Stimulated activated CD8-positive, alpha-beta memory T cell treated with anti-CD3 and anti-CD28 coated beads, Interleukin-4, amount 100 ng/mL, for 1 hour (primary cell): ENCODE measurements at places on chromosomes 1 and 21.
A peak's percentile ranks its signal among the peaks of the same experiment; 100 is the strongest.

DNA sequence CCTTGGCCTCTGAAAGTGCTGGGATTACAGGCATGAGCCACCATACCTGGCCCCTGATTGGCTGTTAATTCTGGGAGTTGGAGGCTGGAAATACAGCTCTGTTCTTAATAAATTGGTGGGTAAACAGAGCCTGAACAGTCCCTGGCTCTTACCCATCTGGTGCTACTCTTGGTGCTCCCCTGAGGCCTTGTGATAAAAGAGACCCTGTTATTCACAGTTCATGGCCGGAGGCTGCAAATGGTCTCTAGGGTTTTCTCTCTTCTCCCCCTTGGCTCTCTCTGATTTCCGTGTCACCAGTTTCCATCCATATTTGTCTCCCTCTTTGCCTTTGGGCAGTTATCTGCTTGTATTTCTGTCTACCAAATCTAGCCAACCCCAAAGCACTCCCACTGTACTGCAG lies 17.2 kb downstream of the NFASC start:
- no peak for DNase-seq

DNA sequence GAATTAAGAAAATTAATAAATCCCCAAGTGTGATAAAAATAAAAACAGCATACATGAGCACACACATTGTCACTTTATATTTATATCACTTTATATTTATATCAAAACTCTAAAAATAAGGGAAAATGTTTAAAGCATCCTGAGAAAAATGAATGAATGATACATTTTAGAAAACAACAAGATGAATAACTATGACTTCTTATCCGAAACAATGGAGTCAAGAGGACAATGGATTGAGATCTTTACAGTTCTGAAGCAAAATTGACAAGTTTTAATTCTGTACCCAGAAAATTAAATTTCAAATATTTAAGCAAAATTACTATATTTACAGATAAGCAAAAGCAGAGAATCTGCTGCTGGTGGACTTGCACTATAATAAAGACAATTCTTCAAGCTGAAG lies 512.6 kb downstream of the MRPL39 start:
- no peak for DNase-seq

GRCh38 chr1:203166192-203166940 lies 9.3 kb downstream of the MYBPH start:
- DNase-seq, result no peak

DNA sequence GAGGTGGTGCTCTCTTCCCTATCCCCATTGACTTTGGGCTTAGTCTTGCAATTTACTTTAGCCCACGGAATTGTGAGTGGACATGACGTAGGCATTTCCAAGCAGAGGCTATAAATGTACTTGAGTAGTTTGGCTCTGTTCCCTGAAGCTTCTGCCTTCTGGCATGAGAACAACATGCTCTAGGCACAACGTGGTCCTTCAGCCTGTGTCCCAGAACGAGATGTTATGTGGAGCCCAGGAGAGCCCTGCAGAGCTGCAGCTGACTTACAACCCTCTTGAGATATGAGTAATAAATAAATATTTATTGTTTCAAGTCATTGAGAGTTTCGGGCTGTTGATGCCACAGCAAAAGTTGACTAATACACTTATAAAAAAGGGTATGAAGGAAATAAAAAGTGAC lies 105.2 kb upstream of the HMGB4 start:
- DNase-seq, result no peak

DNA sequence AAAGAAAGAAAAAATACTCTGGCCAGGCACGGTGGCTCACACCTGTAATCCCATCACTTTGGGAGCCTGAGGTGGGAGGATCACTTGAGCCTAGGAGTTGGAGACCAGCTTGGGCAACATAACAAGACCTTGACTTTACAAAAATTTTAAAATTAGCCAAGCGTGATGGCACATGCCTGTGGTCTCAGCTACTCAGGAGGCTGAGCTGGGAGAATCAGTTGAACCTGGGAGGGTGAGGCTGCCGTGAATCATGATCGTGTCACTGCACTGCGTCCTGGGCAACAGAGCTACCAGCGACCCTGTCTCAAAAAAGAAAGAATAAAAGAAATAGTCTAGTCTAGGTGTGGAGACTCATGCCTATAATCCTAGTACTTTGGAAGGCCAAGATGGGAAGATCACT lies 22.3 kb downstream of the RRP1B start:
- DNase-seq, result no peak

DNA sequence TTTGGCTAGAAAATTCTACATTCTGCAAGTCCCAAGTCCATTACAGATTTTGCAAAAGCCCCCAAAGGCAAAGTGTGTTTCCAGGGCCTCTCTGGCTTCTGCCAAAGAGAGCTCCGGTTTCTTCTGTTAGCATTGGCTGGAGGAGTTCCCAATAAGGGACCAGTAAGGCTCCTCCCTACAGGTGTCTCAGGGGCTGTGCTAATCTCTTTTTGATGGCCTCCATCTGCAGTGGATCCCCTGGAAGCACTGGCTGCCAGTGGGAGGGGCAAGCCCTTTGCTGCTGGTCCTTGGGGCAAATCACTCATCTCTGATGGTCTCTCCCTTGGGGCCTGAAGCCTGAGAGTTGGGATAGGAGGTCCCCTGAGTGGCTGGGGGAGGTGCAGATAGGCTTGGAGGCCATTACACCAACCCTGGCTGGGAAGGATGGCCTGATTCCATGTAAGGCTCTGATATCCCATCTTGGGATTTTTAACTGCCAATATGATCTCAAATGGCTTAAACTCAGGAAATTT lies 89.1 kb upstream of the USP24 start:
- no peak for DNase-seq

DNA sequence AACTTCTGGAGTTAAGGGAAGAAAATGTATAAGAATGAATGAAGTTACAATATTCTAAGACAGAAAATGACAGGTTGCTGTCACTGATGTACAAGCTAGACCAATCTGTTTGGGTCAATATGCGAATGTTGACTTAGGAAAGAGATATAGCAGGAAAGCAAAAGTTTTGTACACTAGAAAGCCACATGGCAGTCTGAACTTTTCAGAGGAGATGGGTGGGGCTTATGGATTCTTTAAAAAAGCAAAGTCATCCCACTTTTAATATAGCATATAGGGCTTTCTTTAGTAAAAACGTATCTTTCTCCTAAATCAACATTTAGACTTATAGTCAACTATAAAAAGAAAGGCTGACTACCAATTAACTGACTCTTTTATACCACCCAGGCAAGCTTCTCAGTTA lies 381.2 kb downstream of the PTPRC start:
- DNase-seq, result no peak

DNA sequence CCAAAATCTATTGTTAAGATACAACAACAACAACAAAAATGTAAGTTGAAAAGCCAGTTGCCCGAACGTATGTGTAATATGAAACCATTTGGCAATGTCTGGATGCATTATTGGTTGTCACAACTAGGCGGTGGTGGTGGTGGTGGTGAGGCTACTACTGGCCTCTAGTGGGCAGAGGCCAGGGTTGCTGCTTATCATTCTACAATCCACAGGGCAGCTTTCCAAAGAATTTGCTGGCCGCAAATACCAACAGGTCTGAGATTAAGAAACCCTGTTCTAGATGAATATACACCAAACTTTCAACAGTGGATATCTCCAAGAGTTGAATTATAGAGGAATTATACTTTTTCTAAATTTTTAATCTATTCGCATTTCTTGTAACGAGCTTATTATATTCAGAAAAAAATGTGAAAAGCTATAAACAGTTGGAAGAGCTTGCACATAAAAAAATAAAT lies 26.8 kb upstream of the ZNF697 start:
- no peak for DNase-seq

DNA sequence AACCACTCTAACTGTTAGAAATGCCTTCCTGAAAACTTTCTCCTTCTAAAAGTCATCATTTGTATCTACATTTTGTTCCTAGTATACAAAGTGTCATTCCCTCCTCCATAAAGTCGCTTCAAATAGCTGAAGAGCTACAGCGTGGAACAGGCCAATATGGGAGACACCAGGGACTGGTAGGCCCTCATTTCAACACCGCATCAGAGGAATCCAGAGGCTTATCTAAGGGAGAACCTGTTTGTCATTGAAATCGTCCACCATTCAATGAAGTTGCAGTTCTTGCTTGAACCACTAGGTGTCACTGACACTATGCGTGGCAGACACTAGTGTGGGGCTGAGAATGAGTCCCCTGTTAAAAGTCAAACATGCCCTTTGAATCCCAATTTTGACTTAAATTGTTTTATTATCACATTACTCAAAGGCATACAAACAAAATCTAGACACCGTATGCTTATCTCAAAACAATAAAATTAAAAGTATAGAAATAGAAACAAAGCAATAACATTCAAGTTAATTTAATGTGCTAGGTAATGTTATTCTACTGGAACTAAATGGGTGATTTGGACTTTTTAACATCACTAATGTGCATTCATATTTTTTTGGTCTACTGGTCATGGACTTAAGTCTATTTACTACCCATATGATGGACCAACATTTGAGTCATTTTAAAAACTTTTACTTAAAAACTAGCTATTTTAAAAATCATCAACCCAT lies 182.3 kb downstream of the FCRL5 start:
- DNase-seq, result peak; percentile 13

- peak; percentile 9 for DNase-seq
These were observed 636 bp downstream of the INTS3 start for GRCh38 chr1:153728305-153729066.

- no peak for DNase-seq
These were observed 33.0 kb upstream of the IFI44L start for GRCh38 chr1:78587211-78587610.

GRCh38 chr1:157959750-157960149 lies 33.7 kb upstream of the KIRREL1 start:
- no peak for DNase-seq

- no peak for DNase-seq
These were observed 37.2 kb upstream of the DDAH1 start for GRCh38 chr1:85502171-85502570.

DNA sequence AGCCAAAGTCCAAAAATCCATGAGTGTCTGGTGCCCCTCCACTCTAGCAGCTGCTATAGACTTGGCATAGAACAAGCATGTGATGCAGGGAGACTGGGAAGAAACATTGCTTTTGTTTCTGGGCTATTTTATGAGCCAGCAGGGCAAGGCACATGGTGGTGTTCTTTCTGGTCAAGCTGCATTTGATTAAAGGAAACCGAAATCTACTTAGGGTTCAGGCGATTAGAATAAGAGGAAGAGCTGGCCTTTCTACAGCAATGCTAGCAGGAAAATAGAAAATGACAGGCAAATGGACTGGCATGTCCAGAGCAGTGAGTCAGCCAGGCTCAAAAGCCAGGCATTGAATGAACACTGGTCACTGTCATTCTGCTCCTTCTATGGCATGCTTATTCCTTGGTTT lies 28.5 kb upstream of the ARHGAP29 start:
- no peak for DNase-seq

GRCh38 chr1:152869808-152870419 lies 8.2 kb upstream of the SMCP start:
- DNase-seq, result peak; percentile 11

DNA sequence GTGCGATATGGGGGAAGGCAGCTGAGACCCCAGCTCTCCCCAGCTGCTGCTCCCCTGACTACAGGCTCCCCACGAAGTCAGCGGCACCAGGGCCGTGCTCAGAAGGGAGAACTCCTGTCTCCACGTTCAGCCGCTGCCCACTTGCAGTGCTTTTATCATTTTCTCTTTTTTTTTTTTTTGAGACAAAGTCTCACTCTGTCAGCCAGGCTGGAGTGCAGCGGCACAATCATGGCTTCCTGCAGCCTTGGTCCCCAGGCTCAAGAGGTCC lies 933 bp upstream of the FTCD start:
- no peak for DNase-seq

DNA sequence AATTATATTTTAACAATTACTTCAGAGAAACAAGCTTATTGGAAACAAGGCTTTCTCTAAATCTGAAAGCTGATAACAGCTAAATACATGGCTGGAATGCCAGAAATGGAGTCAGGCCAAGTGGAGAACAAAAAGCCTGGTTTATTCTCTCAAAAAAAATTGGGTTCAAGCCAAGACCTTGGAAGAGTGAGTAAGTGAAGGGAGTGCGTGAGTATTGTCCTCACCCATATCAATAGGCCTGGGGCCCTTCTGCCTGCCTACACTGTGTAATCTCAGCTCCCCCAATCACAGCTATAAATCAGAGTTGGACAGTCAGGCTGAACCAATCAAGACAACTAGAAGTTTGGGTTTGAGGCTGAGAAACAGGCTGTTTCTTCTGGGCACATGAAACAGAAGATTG lies 7.4 kb downstream of the KYAT3 start:
- DNase-seq, result no peak

GRCh38 chr21:36330904-36331303 lies 10.9 kb downstream of the MORC3 start:
- DNase-seq, result peak; percentile 9

DNA sequence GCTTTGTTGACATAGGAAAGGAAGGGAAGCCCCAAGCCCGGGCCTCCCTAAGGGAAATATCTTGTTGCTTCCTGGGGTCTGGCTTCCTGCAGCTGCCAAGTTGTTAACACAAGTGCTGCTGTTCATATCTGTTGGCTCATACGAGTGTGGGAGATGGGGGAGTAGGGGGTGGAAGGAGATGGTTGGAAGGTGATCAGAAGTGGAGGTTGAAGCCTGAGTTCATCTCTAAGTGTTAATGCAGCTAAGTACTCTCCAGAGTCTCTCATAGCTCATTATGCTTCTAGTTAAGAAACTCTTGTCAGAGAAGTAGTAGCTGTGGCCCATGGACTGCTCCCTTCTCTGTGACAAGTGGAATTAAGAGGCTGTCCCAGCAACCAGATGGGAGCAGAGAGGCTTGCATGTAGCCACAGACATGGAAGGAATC lies 319.2 kb upstream of the SPAG17 start:
- DNase-seq, result no peak

GRCh38 chr1:205604825-205605505 lies 26.8 kb downstream of the ELK4 start:
- no peak for DNase-seq

DNA sequence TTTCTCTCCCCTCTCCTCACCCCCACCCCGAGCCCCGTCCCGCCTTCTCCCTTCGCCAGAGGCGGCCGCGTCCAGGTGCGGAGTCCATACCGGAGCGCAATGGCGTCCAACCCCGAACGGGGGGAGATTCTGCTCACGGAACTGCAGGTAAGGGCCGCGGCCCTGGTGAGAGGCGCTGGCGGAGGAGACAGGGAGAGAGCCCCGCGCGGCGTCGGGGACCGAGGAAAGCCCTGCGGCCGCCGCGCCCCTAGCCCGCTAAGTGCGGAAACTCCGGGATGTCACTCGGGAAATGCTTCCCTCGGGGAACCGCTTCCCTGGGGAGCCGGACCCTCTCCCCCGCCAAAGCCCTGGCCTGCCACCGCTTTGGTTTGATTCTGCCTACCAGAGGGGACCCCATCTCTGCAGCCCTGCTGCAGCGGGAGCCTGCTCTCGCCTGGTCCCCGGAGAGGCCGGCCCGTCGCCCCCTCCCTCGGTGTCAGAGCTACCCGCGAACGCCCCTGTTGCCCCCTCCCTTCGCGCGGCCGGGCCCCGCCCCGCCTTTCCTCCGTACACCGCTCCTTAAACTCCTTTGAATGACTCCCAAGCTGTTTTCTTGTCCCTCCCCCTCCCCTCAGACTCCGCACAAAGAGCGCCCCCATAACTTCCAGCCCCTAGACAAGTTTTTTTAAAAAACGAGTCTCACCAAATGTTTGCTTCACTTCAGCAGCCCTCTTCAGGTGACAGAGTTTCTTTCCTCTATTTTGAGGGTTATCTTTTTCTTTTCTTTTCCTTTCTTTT lies 597 bp downstream of the PKN2 start:
- DNase-seq, result peak; percentile 16

- no peak for DNase-seq
These were observed 37.2 kb upstream of the NPL start for GRCh38 chr1:182752077-182752988.
